ENCODE measurements at places on chromosomes 7 and 10. TPM values are rescaled to one million over a fixed set of nuclear protein-coding genes. Genes with fewer than 3 reads are reported as not detected.
A peak's percentile ranks its signal among the peaks of the same experiment; 100 is the strongest.

IL15RA gene
- 11.5 TPM for total RNA-seq

CTNNA3 gene
- total RNA-seq = 0.37 TPM

TMEM236 gene
- 57.4 TPM for total RNA-seq

AGR2 gene
- 2,751 TPM for total RNA-seq

MYL10 gene
- not detected for total RNA-seq

CLRN3 gene
- 110 TPM for total RNA-seq

OGDH gene
- 164 TPM for total RNA-seq

FBXL13 gene
- 0.17 TPM for total RNA-seq

ECHDC3 gene
- total RNA-seq = 17.6 TPM

ZNF467 gene
- 5.0 TPM for total RNA-seq

ACHE gene
- 5.3 TPM for total RNA-seq

- no peak for DNase-seq
These were observed 587.8 kb upstream of the MKI67 start for GRCh38 chr10:128713874-128714570.

GRCh38 chr10:112184052-112184371 lies 447 bp upstream of the GPAM start:
- DNase-seq = no peak

- DNase-seq = no peak
These were observed 3.8 kb downstream of the ZYX start for GRCh38 chr7:143384661-143385631.

GRCh38 chr7:14899030-14899429 lies 3.5 kb downstream of the DGKB start:
- DNase-seq = no peak

DNA sequence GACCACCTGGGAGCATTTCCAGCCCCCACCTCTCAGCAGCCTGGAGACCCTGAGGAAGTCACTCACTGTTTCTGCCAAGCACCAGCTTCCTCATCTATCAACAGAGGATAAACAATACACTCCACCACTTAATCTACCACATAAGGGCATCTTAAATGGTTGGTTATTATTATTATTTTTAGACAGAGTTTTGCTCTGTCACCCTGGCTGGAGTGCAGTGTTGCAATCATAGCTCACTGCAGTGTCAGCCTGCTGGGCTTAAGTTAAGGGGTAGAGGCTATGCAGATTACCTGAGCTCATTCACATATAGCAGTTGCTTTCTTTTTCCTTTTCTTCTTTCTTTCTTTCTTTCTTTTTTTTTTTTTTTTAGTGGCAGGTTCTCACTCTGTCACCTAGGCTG lies 59.5 kb upstream of the ELN start:
- DNase-seq = no peak

DNA sequence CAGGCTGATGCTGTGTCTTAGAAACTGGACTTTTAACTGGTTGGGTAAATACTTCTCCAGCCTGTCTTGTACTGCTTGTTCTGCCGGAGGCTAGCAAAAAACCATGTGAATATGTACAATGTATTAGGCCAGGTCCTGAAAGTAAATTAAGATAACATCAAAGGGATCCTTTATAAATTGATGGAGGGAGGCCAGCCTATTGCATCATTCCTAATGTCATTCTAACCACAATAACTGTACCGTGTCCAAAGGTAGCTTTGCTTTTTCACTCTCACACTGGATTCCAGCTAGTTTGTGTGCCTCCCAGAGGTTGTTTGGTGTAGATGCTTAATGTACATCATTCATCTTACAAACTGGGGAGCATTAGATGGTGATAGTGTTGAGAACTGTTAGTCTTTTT lies 91.2 kb upstream of the SEM1 start:
- no peak for DNase-seq

- no peak for DNase-seq
These were observed 22.0 kb upstream of the ELFN1 start for GRCh38 chr7:1647961-1648672.

DNA sequence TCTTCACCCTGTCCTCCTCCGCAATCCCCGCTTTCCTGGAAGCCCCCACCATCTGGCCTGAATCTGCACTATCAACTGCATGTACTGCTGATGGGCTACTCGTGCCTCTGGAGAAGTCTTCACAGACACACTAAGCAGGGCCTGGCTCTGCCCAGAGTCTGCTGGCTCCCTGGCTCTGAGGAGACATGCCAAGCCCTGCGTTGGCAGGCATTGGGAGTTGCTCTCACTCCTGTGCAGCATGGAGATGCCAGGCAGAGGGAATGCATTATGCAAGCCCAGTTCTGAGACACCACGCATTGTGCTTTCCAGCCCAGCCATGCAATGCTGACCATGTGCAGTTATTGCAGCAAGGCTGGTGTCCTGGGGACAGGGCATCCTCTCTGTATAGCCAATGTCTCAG lies 314.6 kb downstream of the CXCL12 start:
- no peak for DNase-seq

DNA sequence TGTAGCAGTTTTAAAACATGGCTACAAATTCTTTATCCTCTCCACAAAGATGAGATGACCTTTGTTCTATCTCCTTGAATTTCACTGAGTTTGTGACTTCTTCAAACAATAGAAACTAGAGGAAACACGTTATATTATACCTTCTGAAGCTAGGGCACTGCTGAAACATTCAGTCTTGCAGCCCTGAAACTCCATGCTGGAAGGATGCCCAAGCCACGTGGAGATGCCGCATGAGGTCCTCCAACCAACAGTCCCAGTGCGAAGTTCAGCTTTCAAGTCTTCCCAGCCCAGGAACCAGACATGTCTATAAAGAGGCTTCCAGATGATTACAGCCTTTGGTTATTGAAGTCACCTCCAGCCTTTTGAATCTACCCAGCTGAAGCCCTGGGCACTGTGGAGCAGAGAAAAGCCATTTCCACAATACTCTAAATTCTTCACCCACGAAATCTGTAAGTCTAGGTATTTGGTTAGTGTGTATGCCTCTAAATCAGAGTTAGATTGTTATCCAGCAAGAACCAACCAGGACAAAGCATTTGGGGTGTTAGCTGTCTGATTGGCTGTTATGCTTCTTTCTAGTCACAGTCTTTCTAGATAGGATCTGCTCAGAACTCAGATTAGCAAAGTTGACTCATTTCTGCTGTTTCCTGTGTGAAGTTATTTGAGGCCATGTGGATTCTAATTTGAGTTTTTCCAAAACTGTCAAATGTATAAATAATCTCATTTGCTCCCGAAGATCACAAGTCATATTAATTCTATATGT lies 186.5 kb upstream of the TMEM72 start:
- no peak for DNase-seq

DNA sequence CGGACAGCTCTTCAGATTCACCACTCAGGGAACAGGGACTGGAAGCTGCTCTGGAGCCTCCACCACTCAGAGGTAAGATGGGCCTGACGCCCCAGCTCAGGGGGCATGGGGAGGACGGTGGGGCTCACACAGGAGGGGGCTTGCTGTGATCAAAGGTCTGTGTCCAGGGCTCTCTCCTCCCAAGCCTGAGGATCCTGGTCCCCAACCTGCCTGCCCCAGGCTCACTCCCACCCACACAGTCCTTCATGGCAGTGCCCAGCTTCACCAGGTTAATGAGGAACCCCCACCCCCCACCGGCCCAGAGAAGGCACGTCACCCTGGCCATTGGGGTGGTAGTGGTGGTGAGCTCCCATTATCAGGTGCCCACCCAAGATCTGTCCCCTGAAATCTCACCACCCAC lies 926.7 kb upstream of the ZNF722 start:
- DNase-seq = no peak

GRCh38 chr7:8387551-8388256 lies 45.7 kb upstream of the NXPH1 start:
- no peak for DNase-seq

DNA sequence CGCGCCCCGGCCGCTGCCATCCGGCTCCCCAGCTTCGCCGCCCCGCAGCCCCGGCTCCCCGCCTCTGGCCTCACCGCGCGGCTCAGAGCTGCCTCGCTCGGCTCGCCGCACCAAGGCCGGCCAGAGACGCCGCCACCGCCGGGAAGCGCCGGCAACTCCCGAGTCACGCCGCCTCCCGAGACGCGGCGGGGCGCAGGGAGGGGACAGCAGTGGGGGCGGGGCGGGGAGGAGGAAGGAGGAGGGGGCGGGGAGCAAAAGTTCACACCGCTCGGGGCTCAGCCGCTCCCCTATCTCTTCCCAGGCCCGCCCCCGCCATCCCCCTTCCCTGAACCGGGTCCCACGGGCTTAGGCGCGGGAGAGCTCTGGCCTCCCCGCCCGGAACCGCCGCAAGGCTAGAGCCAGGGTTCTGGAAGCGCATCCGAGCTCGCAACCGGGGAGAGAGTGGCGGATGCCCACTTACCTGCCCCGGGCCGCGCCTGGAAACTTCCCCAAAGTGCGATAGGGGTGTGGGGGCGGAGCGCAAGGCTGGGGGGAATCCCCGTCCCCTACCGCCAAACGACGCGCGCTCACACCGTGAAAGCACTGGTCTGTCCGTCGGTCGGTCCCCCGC lies 1.0 kb downstream of the CHST15 start:
- peak; percentile 57 for DNase-seq

GRCh38 chr7:37683246-37684120 lies at the start of gene GPR141:
TSS of gene GPR141 (plus strand) at chr7:37683766. CDS start at chr7:37740394, 56,628 bp downstream.
- no peak for DNase-seq

GRCh38 chr10:22475651-22476600 lies 130.6 kb downstream of the SPAG6 start:
- DNase-seq = no peak

GRCh38 chr10:90819911-90820310 lies 37.9 kb downstream of the HTR7 start:
- DNase-seq = no peak

- DNase-seq = no peak
These were observed 89.8 kb downstream of the GNAI1 start for GRCh38 chr7:80224415-80224814.

GRCh38 chr10:69464801-69465401 lies 13.6 kb downstream of the TSPAN15 start:
- no peak for DNase-seq

DNA sequence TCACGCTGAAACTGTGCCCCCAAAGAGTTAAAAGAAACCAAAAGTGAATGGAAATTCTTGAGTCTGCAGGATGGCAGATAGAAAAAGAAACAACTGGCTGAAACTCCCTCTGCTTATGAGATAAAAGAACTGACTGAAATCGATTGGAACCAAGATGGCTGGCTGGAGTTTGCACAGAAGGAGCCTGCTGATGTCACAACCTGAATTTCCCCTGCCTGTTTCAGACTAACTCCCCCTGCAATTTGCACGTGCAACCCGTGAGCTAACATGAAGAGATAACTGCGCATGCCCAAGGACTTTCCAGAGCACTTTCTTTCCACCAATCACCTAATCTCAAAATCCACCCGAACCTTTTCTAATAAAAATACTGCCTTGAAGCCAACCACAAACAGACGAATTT lies 435.5 kb downstream of the CALN1 start:
- no peak for DNase-seq

GRCh38 chr7:42742318-42742717 lies 169.6 kb downstream of the C7orf25 start:
- DNase-seq = no peak

GRCh38 chr7:104873401-104873800 lies 140.6 kb upstream of the KMT2E start:
- DNase-seq = no peak

DNA sequence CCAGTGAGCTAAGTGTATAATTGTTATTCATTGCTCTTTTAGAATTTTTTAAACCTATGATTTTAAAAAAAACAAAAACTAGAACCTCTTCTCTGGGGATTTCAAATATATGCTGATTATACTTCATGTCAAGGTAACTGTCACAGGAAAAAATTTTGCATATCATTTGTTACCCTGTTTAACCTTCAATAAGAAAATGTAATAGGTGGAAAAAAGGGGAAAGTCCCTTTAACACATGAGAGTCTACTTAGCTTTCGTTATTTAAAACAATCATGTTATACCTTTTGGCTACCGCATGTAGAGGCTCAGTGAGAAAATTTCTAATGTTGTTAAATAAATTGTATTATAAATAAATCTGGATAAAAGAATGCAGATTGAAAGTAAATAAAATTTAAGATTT lies 190.1 kb upstream of the AKR1E2 start:
- no peak for DNase-seq

DNA sequence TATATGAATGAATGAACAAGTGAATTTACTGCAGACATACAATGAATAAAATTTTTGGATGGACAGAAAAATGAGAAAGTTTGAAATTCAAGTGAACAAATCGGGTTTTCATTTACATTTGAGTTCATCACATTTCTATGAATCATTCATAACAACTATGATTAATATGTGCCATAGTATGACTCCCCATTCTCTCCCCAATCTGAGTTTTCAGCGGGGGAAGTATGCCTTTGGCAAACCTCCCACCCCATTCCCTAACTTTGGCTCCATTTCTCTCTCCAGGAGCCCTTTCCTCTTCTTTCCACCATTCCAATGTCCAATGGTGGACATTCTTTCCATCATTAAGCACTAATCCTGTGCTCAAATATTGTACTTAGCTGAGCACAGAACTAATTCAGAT lies 96.8 kb upstream of the LSM8 start:
- DNase-seq = no peak

- DNase-seq = no peak
These were observed 1.1 kb downstream of the TET1 start for GRCh38 chr10:68560943-68561864.

DNA sequence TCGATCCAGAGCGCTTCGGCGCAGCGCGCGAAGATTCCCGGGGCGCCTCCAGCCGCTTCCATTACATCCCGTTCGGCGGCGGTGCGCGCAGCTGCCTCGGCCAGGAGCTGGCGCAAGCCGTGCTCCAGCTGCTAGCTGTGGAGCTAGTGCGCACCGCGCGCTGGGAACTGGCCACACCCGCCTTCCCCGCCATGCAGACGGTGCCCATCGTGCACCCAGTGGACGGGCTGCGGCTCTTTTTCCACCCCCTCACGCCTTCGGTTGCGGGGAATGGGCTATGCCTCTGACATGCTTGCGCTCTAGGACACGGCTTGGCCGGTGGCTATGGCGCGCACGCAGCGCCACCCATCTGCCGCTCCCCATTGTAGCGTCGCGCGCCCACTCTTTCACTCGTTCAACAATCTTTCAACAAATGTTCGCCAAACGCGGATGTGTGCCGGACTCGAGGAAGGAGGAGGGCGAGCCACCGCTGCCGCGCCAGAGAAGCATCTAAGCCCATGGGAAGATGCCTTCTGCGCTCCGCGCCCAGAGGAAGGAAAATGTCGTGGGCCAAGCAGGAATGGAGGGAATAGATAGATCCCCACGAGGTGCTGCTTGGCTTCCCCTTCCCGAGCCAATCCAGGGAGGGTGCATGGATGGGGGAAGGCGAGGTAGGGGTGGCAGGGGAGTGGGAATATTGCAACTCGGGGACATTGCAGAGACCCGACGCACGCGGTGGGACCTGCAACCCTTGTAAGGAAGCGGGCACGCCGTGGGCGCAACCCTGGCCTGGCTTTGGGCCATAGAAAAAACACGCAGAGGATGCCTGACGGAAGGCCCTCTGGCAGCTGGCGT lies 5.1 kb upstream of the CYP26A1 start:
- DNase-seq = no peak

- DNase-seq = no peak
These were observed 47.9 kb downstream of the SP8 start for GRCh38 chr7:20738518-20739481.

GRCh38 chr10:132291826-132292225 lies 15.9 kb downstream of the STK32C start:
- DNase-seq = no peak

GRCh38 chr10:102413053-102413705 lies 5.4 kb downstream of the PSD start:
- no peak for DNase-seq

- no peak for DNase-seq
These were observed 25.8 kb downstream of the AKR1E2 start for GRCh38 chr10:4851846-4852245.

Data from colonic mucosa (tissue), 4 donors.